Activated T-cell treated with anti-CD3 and anti-CD28 coated beads, Interleukin-2, amount 50 U/mL, for 72 hours (primary cell): ENCODE measurements at places on chromosomes 1 and 21. TPM values are rescaled to one million over a fixed set of nuclear protein-coding genes. Genes with fewer than 3 reads are reported as not detected.

GRCh38 chr1:29703596-29704370, 467.5 kb downstream of the PTPRU start:
- H3K4me3 ChIP-seq = no peak overlapping the region
- H3K27ac ChIP-seq = no peak overlapping the region
- H3K4me1 ChIP-seq = peaks cover 15% of the 10 kb centered on the region
- H3K27me3 ChIP-seq = peaks cover 58% of the 10 kb centered on the region
- no peaks in the 10 kb centered on the region for H3K36me3 ChIP-seq

DNA sequence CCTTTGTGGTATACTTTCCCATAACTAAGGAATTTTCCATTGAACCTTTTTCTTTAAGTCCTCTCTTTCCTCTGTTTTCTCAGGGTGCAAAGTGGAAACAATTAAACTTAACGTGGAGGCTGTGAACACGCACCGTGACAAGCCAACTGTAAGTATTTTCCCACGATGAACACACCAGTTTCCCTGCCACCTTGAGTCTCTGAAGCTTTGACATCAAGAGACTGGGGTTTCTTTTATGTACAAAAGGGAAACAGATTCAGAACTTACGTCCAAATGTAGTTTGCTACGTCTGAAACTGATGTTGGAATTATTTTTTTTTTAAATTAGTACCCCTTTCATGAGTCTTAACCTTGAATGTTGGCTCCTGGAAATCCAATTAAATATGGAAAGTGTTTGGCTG, 17.2 kb upstream of the C4BPB start:
- DNase-seq = no peak
- H3K36me3 ChIP-seq = peaks cover 3% of the 10 kb centered on the region
- H3K27me3 ChIP-seq = no peaks in the 10 kb centered on the region
- no peak overlapping the region for H3K4me3 ChIP-seq

DNA sequence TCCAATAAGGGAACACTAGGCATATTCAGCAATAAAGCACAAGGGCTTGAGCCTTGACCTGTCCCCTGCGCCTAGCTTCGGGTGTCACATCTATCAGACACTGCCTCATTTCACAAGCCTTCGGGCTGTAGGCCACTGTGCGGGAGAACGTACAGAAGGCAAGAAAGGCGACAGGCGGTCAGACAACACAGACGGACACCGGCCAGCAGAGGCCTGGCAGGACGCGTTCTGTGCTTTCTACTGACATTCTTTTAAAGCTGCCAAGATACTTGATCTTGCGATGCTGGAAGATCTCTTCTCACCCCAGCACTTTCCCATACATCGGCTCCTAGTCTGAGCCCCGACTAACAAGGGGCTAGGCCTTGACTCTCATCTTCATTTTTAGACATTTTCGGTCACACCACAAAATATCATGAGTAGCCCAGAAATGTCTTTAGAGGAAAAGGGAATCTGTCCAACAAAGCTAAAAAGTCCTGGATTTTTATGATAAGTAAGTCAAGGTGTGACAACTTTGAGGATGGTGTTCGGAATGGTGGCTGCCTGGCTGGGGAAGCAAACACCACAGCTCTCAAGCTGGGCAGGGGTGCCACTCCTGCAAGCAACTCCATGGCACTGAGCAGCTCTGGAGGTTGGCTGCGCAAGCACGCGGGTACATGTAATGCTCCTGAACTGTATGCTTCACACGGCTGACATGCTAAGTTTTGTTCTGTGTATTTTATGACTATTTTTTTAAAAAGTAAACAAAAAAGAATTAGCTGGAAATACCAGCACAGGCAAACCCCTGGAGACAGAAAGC, 18.7 kb downstream of the RIPK4 start:
- H3K27ac ChIP-seq = no peak overlapping the region
- H3K27me3 ChIP-seq = no peaks in the 10 kb centered on the region
- H3K4me1 ChIP-seq = peaks cover 9% of the 10 kb centered on the region
- H3K4me3 ChIP-seq = no peak overlapping the region
- no peaks in the 10 kb centered on the region for H3K36me3 ChIP-seq
- DNase-seq = no peak

CCDC181 gene
- total RNA-seq = not detected

GRCh38 chr1:219235903-219236481, 62.3 kb downstream of the LYPLAL1 start:
- H3K36me3 ChIP-seq = no peaks in the 10 kb centered on the region
- no peak overlapping the region for H3K4me3 ChIP-seq
- no peaks in the 10 kb centered on the region for H3K4me1 ChIP-seq
- no peaks in the 10 kb centered on the region for H3K27me3 ChIP-seq

GRCh38 chr1:115233598-115233997, 104.5 kb downstream of the NGF start:
- peaks cover 19% of the 10 kb centered on the region for H3K27me3 ChIP-seq
- H3K4me3 ChIP-seq = no peak overlapping the region
- DNase-seq = no peak
- H3K27ac ChIP-seq = no peak overlapping the region
- H3K36me3 ChIP-seq = peaks cover 2% of the 10 kb centered on the region

GRCh38 chr1:19621274-19621950, 22.7 kb upstream of the NBL1 start:
- DNase-seq = no peak
- peaks cover 3% of the 10 kb centered on the region for H3K4me1 ChIP-seq
- H3K27ac ChIP-seq = no peak overlapping the region
- no peak overlapping the region for H3K4me3 ChIP-seq

DNA sequence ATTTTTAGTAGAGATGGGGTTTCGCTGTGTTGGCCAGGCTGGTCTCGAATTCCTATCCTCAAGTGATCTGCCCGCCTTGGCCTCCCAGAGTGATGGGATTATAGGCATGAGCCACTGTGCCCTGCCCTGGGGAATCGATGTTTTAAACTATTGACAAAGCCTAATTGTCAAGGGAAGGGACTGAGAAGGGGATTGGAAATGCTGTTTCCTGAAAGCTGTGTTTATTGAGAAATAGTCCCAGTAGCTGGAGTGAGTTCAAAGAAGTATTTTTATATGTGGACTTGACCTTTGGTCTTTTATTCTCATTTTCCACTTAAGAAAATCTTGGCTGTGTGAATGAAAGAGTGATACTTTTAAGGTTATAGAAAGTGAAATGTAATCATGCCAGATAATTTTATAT, 47.5 kb downstream of the KIF1B start:
- peaks cover 6% of the 10 kb centered on the region for H3K4me1 ChIP-seq
- no peak for DNase-seq
- no peak overlapping the region for H3K27ac ChIP-seq
- H3K36me3 ChIP-seq = no peaks in the 10 kb centered on the region

CASQ2 gene
- not detected for total RNA-seq

SPATA21 gene
- total RNA-seq = not detected

GRCh38 chr21:31941694-31942093, 68.9 kb downstream of the HUNK start:
- H3K4me3 ChIP-seq = no peak overlapping the region
- H3K4me1 ChIP-seq = no peaks in the 10 kb centered on the region
- H3K27me3 ChIP-seq = peaks cover 19% of the 10 kb centered on the region

- H3K4me3 ChIP-seq = no peak overlapping the region
- H3K36me3 ChIP-seq = no peaks in the 10 kb centered on the region
- H3K27ac ChIP-seq = no peak overlapping the region
- H3K4me1 ChIP-seq = no peaks in the 10 kb centered on the region
- no peak for DNase-seq
Measured at GRCh38 chr1:178057141-178057765, 36.7 kb upstream of the RASAL2 start.

DNA sequence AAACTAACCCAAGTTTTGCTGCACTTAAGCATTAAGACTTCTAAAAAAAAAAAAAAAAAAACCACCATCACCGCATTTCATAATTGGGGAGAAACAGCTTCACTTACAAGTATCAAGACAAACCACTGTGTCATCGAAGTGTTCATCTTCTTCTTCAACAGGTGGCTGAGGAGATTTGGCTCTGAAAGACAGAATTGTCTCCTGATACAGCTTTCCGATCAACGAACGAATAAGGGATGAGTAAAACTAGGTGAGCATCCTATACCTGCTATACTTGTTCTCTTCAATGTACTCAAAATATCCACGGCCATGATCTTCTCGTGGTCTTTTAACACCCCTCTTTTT, 2.0 kb downstream of the HNRNPU start:
- H3K27ac ChIP-seq = peak overlapping the region; percentile 99
- peaks cover 22% of the 10 kb centered on the region for H3K36me3 ChIP-seq
- H3K27me3 ChIP-seq = no peaks in the 10 kb centered on the region
- peak overlapping the region; percentile 96 for H3K4me3 ChIP-seq
- H3K4me1 ChIP-seq = peaks cover 75% of the 10 kb centered on the region
- DNase-seq = no peak

MROH7 gene
- 0.86 TPM for total RNA-seq

- DNase-seq = no peak
- H3K4me1 ChIP-seq = no peaks in the 10 kb centered on the region
- no peaks in the 10 kb centered on the region for H3K36me3 ChIP-seq
- no peak overlapping the region for H3K4me3 ChIP-seq
Measured at GRCh38 chr1:3671371-3672180, 19.3 kb downstream of the TP73 start.

DNA sequence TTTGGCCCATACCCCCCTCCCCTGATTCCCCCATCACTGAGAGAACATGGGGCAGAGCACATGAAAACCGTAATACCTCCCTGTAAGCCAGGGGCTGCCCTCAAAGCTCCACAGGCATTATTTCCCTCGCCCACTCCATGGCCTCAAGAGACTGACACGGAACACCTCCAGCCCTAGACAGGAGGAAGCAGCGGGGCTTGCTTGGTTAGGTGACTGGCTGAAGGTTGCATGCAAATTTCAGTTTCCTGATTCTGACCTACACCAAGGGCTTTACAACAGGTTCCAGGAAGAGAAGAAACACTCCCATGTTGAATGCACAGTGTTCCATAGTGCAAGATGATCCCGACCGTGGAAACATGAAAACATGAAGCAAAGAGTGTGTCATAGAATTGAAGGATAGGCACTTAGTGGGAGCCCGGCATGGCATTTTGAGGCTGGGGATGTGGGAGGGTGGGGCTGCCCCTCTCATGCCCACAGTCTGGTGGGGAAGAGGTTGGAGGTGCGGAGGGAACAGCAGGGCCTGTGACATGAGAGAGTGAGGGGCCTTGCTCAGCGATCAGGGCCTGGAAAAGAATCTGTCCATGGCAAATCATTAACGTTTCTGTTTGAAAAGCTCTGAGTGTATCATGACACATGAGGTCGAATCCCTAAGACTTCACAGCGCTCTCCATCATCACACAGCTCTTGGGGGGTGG, 33.5 kb downstream of the GPR137B start:
- no peaks in the 10 kb centered on the region for H3K4me1 ChIP-seq
- no peak overlapping the region for H3K4me3 ChIP-seq
- no peak overlapping the region for H3K27ac ChIP-seq
- no peaks in the 10 kb centered on the region for H3K27me3 ChIP-seq
- DNase-seq = no peak

LEFTY1 gene
- not detected for total RNA-seq

DNA sequence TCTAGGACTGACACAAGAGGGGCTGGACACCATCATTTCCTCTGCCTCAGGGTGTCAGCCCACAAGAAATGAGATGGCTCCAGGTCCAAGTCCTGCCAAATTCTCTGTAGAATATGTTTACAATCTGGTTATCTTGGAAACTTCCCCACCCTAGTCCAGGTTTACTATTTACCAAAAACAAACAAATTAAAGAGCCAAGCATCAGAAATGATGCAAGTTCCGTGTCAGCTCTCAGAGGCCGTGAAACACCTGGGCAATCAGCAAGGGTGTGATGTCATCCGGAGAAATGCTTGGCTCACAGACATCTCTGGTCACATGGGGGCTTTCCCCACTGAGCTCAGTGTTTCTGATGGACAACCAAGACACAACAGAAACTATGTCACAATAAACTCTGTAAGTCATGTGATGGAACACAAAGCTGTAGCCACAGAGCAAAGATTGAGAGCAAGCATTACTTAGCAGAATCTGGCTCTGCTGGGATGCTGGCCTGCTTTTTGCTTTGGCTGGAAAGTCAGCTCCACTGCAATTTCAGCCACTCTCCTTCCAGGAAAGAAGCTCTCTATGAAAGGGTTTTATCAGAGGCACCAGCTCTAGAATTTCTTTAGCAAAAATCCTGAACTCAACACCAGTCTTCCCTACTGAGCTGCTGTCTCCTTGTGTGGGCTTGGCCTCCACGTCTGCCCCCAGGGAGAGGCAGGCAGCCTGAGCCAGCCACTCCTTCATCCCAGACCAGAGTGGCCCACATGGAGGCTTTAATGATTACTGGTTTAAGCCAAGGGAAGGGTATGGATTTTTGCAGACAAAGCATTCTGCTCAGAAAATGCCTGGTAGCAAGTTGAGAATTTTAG, 55.9 kb downstream of the NENF start:
- H3K27ac ChIP-seq = peak overlapping the region; percentile 75
- DNase-seq = peak; percentile 76
- no peaks in the 10 kb centered on the region for H3K36me3 ChIP-seq
- no peak overlapping the region for H3K4me3 ChIP-seq
- peaks cover 12% of the 10 kb centered on the region for H3K27me3 ChIP-seq
- H3K4me1 ChIP-seq = peaks cover 16% of the 10 kb centered on the region

DNA sequence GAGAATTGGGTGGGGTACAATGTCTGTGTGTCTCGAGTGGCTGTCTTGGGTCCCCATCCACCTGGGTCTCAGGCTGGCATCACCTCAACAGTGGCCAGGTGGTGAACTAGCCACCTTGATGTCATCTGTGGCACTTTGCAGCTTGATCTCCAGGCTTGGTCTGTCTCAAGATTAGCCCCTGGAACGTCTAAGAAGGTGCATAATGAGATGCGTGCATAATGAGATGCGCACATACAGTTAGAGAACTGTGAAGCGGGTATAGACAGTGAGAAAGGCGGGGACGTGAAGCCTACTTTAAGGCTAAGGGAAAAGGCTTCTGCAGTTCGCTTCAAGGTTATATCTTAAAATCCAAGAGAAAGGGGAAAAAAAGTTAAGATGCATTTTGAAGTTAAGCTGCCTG, 98.7 kb downstream of the WDR4 start:
- DNase-seq = no peak
- no peak overlapping the region for H3K27ac ChIP-seq
- no peak overlapping the region for H3K4me3 ChIP-seq
- H3K27me3 ChIP-seq = peaks cover 18% of the 10 kb centered on the region
- no peaks in the 10 kb centered on the region for H3K36me3 ChIP-seq

CLCA4 gene
- total RNA-seq = not detected

TIE1 gene
- 0.65 TPM for total RNA-seq
